ENCODE measurements at places on chromosomes 7 and 10. TPM values are rescaled to one million over a fixed set of nuclear protein-coding genes. Genes with fewer than 3 reads are reported as not detected.

The AKR1C3 gene
- 110 TPM for total RNA-seq

GRCh38 chr10:132450466-132450824, 53.4 kb downstream of the PWWP2B start:
- no peak for DNase-seq

GRCh38 chr10:80472234-80473095, 18.4 kb downstream of the TSPAN14 start:
- no peak for DNase-seq

The GJD4 gene
- total RNA-seq = not detected

The SPDYE5 gene
- not detected for total RNA-seq

GRCh38 chr10:69960606-69960987, 92.0 kb upstream of the MACROH2A2 start:
- DNase-seq = no peak

The RAB18 gene
- 40.3 TPM for total RNA-seq

The NSMCE4A gene
- total RNA-seq = 119 TPM

The GPR15LG gene
- total RNA-seq = not detected

- DNase-seq = no peak
These were observed 40.3 kb upstream of the EFCAB10 start for GRCh38 chr7:105621617-105622016.

DNA sequence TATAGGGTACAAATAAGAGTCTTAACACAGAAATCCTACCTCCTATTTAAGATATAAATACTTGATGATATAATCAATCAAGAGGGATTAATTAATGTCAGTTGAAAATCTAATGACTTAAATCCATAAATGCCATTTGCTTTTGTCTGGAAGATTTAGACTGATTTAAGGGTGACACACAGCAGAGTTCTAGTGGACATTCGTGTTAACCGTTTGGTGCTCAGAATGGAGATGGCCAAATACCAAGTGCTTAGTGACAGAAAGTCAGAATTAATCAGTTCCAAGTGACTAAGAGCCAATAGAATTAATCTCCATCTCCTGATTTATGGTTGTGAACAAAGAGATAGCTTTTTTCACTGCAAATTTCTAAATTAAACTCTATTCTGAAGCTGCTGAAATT, 36.2 kb downstream of the NAMPT start:
- DNase-seq = no peak

The DPP6 gene
- 0.98 TPM for total RNA-seq

DNA sequence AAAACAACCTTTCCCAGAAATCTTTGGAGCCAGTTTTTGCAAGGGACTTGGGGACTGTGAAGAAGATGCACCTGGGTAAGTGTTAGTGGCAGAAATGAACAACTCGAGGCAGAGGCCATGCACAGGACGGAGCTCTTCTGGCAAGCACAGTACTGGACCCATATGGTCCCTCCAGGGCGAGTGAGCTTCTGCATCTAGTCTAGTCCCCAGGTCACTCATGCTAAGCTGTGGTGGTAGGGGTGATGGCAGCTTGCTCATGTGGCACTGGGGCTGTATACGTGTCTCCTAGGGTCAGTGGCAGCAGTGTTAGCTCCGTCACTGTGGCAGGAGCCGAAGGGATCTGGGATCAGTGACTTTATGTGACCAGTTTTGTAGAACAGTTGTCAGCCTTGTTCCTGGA, 9.3 kb upstream of the LRRC61 start:
- no peak for DNase-seq

DNA sequence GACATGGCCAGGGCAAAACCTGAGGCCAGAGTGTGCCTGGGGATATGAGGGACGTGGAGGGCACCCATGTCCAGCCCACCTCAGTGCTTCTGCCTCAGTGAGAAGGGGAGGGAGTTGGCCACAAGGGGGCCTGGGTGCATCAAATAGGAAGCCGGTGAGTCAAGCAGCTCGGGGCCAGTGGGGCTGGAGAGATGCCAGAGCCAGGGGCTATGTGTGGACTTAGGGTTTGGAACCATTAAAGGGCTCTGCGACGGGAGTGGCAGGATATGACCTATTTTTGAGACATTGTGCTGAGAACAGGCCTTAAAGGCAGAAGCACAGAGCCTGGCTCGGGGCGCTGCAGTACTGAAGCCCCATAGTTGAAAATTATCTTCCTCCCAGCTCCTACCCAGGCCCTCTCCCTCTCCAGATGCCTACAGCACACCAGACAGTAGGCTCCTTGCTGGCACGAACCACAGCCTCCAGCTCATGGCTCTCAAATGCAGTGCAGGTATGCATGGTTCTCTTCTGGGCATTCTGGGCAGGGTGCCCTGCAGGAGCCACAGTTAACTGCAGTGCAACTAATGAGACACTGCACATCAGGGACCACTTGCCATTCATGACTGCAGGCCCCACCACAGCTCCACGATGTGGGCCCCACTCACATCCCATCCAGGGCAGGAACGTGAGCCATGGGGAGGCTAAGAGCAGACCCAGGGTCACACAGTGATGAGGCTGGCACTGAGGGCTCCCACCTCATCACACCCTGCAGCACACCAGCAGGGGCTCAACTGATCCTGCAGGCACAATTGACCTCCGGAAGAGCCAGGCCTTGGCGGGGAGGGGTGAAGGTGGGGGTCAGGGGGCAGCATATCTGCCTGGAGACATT, 7.2 kb upstream of the PGAM2 start:
- peak; percentile 72 for DNase-seq

DNA sequence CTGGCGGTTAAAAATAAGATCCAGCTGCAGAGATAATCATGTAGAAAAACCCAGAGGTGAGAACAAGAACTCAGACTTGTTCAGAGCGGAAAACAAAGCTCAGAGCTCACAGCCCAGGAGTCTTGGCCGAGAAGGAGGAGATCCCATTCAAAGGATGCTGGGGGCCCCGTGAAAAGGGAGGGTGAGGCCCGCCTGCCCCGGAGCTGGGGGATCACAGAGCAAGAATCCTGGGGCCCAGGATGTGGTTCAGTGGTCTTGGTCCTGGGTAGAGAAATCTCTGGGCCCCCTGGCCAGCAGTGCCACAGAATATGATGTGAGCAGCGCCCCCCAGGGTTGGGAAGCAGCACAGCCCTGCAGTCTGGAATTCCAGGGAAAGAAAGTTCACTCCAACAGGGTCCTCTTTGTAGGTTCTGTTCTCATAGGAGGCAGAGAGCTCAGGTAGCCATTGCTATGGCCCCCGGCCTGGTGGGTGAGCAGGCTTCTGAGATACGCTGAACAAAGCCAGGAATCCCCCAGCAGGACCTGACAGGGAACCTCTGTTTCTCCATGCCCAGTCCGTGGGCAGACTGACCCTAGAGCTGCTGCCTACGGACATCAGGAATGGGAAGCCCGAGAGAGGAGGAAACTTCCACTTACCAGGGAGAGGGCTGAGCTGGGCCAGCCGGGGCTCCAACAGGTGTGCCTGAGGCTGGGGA, 77.7 kb upstream of the GNA12 start:
- DNase-seq = no peak

DNA sequence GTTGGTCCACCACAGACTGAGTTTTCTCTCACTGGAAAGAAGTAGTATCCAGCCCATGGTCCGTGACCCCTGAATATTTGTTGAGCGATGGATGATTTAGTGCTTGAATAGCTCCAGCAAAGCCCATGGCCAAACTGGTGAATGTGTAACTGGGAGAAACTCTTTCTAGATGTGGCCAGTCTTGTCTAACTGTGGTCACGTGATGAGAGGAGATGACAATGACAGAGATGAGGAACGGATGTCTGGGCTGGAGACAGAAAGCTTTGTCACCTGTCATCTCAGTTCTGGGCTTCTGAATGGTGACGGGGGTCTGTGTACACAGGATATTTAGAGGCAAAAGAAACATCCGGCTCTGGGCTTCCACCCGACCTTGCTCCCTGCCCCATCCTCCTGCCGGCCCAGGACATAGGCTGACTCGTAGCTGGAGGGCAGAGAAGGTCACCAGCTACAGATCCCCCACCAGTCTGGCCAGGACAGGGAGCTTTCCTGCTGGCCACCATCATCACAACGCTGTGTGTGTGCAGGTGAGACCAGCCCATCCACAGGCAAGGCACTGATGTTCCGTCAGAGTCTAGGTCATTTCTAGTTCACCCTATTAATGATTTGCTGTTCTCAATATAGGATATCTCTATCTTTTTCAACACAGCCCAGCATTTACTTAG, 152.5 kb upstream of the TNS3 start:
- DNase-seq = no peak

The MDFIC gene
- total RNA-seq = 29.9 TPM

DNA sequence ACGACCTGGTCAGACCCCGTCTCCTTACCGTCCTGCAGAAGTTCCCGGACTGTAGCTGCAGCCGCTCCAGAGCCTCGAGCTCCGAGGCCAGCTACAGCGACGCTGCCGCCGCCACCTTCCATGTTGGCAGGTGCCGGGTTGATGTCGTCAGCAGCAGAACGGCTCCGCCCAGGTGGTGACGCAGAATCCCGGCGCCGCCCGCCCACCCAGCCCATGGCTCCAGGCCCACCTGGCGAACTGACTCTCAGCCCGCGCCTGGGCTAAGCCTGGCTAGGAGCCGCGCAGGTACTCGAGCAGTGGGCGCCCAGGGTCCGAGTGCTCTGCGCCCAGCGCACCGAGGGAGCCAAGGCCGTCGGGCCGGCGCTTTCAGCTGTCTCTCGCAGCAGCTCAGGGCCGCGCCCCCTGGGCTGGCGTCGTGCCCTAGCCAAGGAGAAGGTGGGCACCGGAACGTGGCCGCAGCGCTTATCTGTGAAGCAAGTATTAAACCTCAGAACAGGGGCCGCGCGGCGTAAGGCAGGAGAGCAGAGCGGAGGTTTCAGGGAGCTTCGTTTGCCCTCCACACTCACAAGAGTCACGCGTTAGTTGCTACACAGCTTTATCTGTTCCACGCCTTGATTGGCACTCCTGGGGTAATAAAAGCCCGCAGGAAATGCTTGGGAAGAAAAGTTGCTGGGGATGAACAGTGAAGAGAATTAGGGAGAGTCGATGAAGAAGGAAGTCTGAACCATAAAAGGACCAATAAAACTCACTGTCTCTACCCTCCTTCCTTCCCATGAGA, at the start of the genes COG5 and DUS4L:
TSS of gene COG5 (minus strand) at position 146 of the 778 bp plus-strand sequence. CDS start at position 122, 24 bp downstream.
TSS of gene DUS4L (plus strand) at position 197 of the 778 bp plus-strand sequence. CDS start 3,100 bp downstream, outside the sequence.
- peak; percentile 83 for DNase-seq

GRCh38 chr10:18504161-18504560, 147.2 kb downstream of the NSUN6 start:
- DNase-seq = no peak

The GDF2 gene
- not detected for total RNA-seq

Data from breast epithelium (tissue), 4 donors.